HAP-1 (cell line): ENCODE measurements at places on chromosomes 1 and 21.

GRCh38 chr1:209751627-209752231, 4.1 kb upstream of the TRAF3IP3 start:
- no peak for DNase-seq

DNA sequence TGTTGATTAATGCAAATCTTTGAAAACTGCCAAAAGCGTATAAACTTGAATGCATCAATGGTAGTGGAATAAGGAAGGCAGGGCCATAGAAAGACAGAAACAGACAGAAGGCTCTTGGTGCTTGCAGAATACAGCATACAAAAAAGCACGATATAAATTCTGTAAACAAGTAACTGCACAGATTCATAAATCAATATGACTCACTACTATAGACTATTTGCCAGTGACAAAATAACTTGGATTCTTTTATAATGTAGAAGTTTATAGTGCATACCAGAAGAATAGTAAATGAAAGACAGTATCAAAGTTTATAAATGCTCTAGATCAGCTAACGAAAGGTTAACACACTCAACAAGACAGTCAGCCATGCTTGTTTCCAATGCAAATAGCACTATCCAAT, 349.6 kb downstream of the PTBP2 start:
- no peak for DNase-seq

DNA sequence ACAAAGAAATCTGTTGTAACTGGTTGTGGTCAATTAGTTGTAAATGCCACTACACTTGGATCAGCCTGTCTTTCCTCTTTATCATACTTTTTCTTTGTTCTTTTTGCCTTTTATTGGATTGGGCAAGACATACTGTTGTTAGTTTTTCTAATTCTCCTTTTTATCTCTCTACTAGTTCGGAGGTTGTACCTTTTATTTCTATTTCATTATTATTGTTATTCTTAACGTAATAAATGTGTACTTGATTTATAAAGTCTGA, 59.2 kb downstream of the IVNS1ABP start:
- no peak for DNase-seq

- peak; percentile 82 for DNase-seq
Measured at GRCh38 chr1:156625436-156626078, 6.3 kb downstream of the HAPLN2 start.
